ENCODE measurements at places on chromosomes 3 and 15. TPM values are rescaled to one million over a fixed set of nuclear protein-coding genes. Genes with fewer than 3 reads are reported as not detected.

The CYP1A1 gene
- not detected for total RNA-seq

The IL17RD gene
- total RNA-seq = not detected

The SLC24A5 gene
- total RNA-seq = not detected

The LMAN1L gene
- total RNA-seq = not detected

The CCDC80 gene
- total RNA-seq = not detected

The ACTC1 gene
- not detected for total RNA-seq

The CNTN6 gene
- not detected for total RNA-seq

The COL7A1 gene
- 1.1 TPM for total RNA-seq

The RFT1 gene
- 12.9 TPM for total RNA-seq

The LCTL gene
- total RNA-seq = not detected

GRCh38 chr15:25971053-25971452, 107.9 kb upstream of the ATP10A start:
- no peak for DNase-seq
- no peak overlapping the region for H3K4me3 ChIP-seq
- no peaks in the 10 kb centered on the region for H3K4me1 ChIP-seq
- no peak overlapping the region for H3K27ac ChIP-seq
- H3K27me3 ChIP-seq = no peaks in the 10 kb centered on the region

- H3K4me1 ChIP-seq = no peaks in the 10 kb centered on the region
- no peak overlapping the region for H3K4me3 ChIP-seq
- peaks cover 13% of the 10 kb centered on the region for H3K27me3 ChIP-seq
- DNase-seq = no peak
- no peaks in the 10 kb centered on the region for H3K36me3 ChIP-seq
These were observed 52.4 kb upstream of the GNB4 start for GRCh38 chr3:179503640-179504039.

DNA sequence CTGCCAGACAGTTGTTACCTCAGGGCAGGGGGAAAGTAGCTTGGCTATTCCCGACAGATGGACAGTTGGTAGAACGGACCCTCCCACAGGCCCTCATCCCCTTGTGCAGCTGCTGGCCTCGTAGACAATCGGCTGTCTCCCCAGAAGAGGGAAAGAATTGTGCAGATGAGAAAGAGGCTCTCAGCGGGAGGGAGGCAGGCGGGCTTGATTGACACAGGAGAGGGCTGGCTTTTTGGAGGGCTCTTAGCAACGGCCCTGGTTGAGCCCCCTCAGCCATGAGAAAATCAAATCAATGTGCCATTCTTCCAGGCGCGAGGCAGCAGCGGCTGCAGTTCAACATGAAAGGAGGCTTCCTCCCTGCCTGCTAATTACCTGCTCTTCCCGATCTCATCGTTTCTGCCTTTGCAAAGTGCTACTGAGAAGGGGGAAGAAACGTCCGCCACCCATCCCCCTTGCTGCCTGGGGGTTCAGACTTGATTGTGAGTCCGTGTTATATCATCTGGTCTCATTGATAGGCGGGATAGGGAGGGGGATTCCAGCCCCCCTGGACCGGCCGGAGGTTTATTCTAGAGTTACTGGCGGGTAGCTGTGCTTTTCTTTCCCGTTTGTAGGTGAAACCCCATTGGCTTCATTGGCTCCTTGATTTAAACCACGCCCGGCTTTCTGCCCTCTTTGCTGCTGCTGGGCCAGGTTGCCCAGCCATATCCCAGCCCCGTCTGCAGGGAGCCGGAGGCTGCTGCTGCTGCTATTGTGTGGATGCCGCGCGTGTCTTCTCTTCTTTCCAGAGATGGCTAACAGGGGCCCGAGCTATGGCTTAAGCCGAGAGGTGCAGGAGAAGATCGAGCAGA, at the start of gene TAGLN3:
Gene TAGLN3 (plus strand): TSS at position 287 of the 848 bp plus-strand sequence. CDS start 501 bp downstream, at position 788.
- peak within 1 kb of the TSS; percentile 32 for H3K4me3 ChIP-seq
- no peak within 1 kb of the TSS for H3K27ac ChIP-seq
- peaks cover 1% of the 10 kb centered on the region for H3K36me3 ChIP-seq
- DNase-seq = no peak

DNA sequence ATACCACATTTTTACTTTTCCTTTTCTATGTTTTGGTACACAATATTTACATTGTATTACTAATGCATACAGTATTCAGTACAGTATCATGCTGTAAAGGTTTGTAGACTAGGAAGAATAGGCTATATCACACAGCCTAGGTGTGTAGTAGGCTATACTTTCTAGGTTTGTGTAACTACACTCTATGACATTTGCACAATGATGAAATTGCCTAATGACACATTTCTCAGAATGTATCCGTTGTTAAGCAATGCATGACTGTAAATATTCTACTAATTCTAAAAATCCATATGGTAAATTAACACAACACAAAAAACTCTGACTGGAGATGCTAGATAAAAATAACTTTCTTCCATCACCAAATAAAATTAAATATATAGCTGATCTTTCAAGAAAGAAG, 16.2 kb downstream of the NEDD4 start:
- no peaks in the 10 kb centered on the region for H3K4me1 ChIP-seq
- DNase-seq = no peak
- no peak overlapping the region for H3K27ac ChIP-seq
- H3K4me3 ChIP-seq = no peak overlapping the region

- H3K4me3 ChIP-seq = no peak overlapping the region
- H3K27ac ChIP-seq = no peak overlapping the region
- no peak for DNase-seq
- H3K27me3 ChIP-seq = no peaks in the 10 kb centered on the region
- no peaks in the 10 kb centered on the region for H3K4me1 ChIP-seq
These were observed 16.5 kb downstream of the EMC3 start for GRCh38 chr3:9970020-9970652.

- H3K36me3 ChIP-seq = no peaks in the 10 kb centered on the region
- no peak overlapping the region for H3K27ac ChIP-seq
- H3K27me3 ChIP-seq = peaks cover 12% of the 10 kb centered on the region
- no peak for DNase-seq
- no peaks in the 10 kb centered on the region for H3K4me1 ChIP-seq
These were observed 168.8 kb downstream of the CHDH start for GRCh38 chr3:53677413-53677812.

DNA sequence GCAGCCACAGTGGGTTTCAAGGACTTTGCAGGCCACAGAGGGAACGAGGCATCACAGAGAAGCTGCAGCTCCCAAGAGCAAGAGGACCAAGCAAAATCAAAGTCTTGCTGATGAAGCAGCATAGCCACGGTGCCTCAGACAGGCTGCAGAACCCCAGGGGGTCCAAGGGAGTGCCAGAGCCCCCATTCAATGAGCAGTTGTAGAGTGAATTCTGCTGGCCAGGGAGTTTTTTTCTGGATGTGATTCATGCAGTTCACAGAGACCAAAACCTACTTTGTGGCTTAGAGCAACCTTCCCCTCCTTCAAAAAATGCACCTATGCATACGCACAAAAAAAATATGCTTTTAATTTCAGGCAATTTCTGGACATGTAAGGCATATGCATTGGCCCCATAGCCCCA, 409.0 kb downstream of the VPS13C start:
- H3K36me3 ChIP-seq = no peaks in the 10 kb centered on the region
- no peak overlapping the region for H3K27ac ChIP-seq
- no peak for DNase-seq
- peaks cover 3% of the 10 kb centered on the region for H3K27me3 ChIP-seq
- no peaks in the 10 kb centered on the region for H3K4me1 ChIP-seq

DNA sequence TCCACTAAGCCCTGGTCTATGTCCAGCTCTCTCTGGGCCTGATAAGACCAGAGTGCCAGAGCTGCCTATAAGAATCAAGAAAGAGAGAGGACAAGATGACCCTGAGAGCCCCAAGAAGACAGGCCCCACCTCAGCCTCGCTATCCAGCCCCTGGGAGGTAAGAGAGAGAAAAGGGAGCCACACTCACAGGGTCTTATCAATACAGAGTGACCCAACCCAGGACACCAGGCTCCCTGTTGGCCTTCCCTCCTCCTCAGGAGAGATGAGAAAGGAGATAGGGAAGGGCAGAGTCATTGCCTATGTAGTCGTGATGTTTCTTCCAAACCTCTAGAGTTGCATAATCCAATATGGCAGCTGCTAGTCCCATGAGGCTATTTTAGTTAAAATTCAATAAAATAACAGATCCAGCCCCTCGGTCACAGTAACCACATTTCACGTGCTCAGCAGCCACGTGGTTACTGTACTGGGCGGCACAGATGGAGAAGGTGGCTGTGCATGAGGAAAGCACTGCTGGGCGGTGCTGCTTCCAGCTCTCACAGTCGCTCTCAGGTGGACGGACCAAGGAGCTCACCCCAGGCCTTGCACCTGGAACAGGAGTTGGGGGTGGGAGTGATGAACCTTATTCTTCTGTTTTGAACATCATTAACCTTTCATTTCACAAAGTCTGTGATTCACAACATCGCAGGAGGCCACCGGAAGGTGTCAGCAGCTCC, 525.8 kb downstream of the SHQ1 start:
- no peaks in the 10 kb centered on the region for H3K36me3 ChIP-seq
- H3K27me3 ChIP-seq = no peaks in the 10 kb centered on the region
- DNase-seq = no peak
- no peaks in the 10 kb centered on the region for H3K4me1 ChIP-seq

DNA sequence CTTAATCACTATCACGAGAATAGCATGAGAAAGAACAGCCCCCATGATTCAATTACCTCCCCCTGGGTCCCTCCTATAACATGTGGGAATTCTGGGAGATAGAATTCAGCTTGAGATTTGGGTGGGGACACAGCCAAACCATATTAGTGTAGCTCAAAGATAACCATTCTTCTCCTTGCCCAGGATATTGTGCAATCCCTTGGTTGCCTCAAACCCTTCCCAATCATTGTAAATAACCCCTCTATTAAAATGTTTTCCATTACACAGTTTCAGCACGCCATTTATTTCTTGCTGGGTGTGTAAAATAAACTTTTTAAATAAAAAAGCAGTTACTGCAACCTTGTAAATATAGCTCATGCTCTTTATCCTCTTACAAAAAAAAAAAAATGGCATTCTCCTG, 47.7 kb downstream of the ZNF385D start:
- no peaks in the 10 kb centered on the region for H3K36me3 ChIP-seq
- no peak overlapping the region for H3K27ac ChIP-seq
- H3K27me3 ChIP-seq = no peaks in the 10 kb centered on the region
- H3K4me1 ChIP-seq = no peaks in the 10 kb centered on the region

DNA sequence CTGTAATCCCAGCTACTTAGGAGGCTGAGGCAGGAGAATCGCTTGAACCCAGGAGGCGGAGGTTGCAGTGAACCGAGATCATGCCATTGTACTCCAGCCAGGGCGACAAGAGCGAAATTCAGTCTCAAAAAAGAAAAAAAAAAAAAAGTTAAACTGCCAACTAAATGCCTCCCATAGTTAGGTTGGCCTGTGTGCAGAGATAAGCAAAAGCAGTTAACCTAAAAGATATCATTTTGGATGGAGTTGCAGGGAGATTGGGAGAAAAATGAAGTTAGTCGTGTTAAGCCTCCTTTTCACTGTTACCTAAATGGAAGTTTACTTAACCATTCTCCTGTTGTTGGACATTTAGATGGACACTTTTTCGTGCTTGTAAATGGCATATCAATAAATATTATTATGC, 11.4 kb upstream of the FETUB start:
- H3K4me1 ChIP-seq = no peaks in the 10 kb centered on the region
- no peak for DNase-seq
- peaks cover 14% of the 10 kb centered on the region for H3K27me3 ChIP-seq
- H3K4me3 ChIP-seq = no peak overlapping the region
- H3K27ac ChIP-seq = no peak overlapping the region
- H3K36me3 ChIP-seq = no peaks in the 10 kb centered on the region

DNA sequence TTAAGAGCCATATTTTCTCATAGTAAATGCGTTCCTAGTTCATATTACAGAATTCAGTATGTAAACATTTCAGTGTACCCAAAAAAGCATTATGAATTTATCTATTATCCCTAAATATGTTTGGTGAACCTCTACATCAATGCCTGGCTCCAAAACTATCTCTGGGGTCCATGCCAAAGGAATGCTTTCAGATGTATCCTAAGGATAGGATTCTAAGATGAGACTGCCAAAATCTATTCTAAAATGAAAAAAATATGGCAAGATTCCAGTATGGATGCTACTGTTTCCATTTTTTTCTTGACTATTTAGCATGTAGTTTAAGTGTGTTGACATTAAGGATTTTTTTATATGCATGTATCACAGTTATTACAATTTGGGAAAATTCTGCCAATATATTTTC, 18.8 kb downstream of the EIF5A2 start:
- H3K27me3 ChIP-seq = no peaks in the 10 kb centered on the region
- DNase-seq = no peak
- no peaks in the 10 kb centered on the region for H3K4me1 ChIP-seq
- H3K36me3 ChIP-seq = peaks cover 6% of the 10 kb centered on the region

DNA sequence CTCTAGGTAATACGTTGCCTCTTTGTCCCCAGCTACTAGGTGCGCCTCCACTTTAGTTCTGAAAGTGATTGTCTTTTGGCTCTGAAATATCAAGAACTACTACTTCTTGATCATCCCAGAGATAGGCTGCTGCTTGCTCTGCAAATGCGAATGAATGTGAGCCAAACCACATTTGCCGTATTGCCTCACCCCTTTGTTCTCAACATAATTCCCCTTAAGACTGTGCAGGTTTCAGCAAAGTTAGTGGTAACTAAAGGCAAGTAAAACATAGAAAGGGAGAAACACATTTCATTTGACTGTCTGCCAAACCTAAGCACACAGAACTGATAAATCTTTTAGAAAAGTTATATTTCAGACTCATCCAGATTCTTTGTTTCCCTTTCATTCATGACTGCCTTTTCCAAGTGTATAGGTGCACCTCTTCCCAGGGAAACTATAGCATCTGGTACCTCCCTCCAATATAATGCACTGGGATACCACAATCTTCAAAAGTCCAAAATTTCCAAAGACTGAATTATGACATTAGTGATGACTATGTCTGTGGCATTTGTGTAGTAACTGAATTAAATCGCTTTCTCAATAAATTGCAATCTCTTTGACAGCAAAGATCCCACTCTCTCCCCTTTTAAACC, 720.6 kb upstream of the CBLB start:
- no peak overlapping the region for H3K27ac ChIP-seq
- H3K27me3 ChIP-seq = no peaks in the 10 kb centered on the region
- H3K4me3 ChIP-seq = no peak overlapping the region
- no peak for DNase-seq

DNA sequence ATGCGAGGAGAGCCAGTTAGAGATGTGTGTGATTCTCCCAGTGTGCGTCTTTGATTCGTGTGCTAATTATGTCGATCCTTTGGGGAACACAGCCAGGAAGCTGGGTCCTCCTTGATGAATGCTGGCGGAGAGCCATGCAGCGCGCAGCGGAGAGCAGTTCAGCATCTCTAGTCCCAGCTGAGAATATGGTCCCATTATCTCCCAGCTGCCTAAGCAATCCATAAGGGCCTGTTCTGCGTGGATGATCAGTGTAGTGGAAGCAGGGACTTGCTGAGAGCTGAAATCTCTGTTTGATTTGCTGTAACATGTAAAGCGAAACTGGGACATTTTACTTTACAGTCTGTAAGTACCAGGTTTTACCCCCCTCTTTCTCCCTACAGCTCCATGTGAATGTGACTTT, 412.7 kb downstream of the CNTN4 start:
- no peak overlapping the region for H3K27ac ChIP-seq
- no peak for DNase-seq
- H3K27me3 ChIP-seq = no peaks in the 10 kb centered on the region
- H3K4me1 ChIP-seq = no peaks in the 10 kb centered on the region

GRCh38 chr15:58543664-58544335, 112.0 kb downstream of the LIPC start:
- H3K27me3 ChIP-seq = no peaks in the 10 kb centered on the region
- no peaks in the 10 kb centered on the region for H3K4me1 ChIP-seq
- H3K4me3 ChIP-seq = no peak overlapping the region
- no peak for DNase-seq
- no peaks in the 10 kb centered on the region for H3K36me3 ChIP-seq
- no peak overlapping the region for H3K27ac ChIP-seq

GRCh38 chr3:196524527-196524926, 9.4 kb upstream of the SMCO1 start:
- no peak for DNase-seq
- no peaks in the 10 kb centered on the region for H3K27me3 ChIP-seq
- peaks cover 11% of the 10 kb centered on the region for H3K4me1 ChIP-seq
- no peak overlapping the region for H3K27ac ChIP-seq
- no peak overlapping the region for H3K4me3 ChIP-seq
- no peaks in the 10 kb centered on the region for H3K36me3 ChIP-seq

Measured in CD4-positive, CD25-positive, alpha-beta regulatory T cell (primary cell).